Activated T-helper 1 cell treated with anti-CD3 and anti-CD28 coated beads, Interleukin-2, amount 50 U/mL, for 16 hours (primary cell): ENCODE measurements at places on chromosomes 6 and 20.

GRCh38 chr6:130756824-130757223, 70.4 kb upstream of the SMLR1 start:
- DNase-seq: no peak

DNA sequence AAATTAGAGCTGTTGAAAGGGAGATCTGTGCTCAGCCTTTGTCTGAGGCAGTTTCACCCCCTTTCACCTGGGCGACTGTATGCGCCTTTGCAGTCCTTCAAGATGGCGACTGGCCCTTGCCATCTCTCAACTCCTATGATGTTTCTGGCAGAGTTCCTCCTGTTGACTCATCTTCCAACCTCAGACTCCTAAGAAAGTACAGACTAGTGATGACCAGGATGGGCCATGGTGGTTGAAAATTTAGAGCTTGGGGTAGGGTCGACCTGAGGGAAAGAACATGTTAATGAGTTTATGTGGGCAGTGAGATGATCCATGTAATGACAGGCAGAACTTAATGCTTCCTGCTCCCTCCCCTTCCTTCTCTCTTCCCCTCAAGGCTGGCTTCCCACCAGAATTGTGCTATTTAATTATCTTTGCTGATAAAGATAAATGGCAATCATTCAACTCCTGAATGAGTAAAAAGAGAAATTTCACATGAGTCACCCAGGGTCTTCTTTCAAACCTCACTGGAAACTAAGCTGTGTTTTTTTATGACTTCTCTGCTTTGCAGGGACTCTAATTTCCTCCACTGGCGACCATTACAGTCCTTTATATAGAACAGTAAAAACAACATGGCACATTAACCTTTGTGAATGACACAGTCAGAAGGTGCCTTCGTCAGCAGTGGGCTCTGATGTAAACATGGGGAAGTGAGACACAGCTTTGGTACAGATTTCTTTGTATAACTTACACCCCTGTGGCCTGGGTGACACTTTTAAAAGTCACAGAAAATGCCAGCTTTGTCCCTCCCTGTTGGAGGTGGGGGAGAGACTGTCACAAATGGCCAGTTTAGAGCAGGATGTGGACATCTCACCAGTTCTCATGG, 103.5 kb downstream of the SCP2D1 start:
- DNase-seq: no peak

DNA sequence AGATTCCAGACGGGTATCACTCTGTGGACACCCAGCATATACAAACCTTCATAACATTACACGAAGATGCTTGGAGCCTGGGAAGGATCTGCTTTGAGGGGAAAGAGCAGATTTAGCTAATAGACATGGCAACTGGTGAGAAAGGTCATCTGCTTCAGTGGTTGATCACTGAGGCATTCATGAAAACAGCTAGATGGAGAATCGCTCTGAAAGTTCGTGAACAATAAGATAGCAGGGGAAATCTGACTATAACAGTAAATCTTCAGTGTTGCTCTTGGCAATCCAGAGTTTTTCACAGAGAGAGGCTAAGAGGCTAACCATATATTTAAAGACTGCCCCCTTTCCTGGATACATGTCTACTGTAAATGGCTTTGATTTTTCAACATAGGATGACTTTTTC, 245.3 kb downstream of the FARS2 start:
- DNase-seq: no peak

DNA sequence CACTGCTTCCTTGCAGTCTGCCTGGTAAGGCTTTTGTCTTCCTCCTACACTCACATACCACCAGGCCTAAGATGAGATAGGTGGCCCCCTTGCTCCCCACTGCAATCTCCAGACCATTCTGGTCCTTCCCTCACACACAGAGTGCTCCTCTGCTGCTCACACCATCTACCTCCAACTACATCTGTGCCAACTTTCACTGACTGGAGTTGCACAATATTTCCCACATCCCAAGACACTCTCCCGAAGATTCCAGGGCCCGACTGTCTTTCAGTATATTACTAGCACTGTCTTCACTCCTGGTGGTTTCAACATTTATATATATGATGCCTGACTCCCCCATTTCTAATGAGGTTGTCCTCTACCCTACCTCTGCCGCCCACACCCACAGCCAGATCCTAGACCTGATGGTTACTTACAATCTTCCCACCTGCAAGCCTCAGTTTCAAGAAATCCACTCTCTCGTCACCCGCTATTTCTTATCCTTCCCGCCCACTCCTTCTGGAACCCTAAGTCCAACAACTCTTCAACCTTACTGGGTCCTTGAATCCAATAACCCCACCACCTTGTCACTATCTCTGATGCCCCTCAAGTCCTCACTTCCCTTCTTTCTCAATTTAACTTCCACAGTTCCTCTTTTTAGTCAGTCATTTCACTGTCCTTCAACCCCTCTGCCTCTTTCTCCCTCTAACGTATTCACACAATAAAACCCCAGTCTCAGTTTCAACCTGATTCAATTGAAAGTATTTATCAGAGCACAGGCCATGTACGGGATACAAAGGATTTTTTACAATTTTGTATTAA, 21.6 kb downstream of the RALGAPA2 start:
- DNase-seq: no peak

- DNase-seq: no peak
Observed at GRCh38 chr20:19288061-19288460, 75.6 kb downstream of the SLC24A3 start.

DNA sequence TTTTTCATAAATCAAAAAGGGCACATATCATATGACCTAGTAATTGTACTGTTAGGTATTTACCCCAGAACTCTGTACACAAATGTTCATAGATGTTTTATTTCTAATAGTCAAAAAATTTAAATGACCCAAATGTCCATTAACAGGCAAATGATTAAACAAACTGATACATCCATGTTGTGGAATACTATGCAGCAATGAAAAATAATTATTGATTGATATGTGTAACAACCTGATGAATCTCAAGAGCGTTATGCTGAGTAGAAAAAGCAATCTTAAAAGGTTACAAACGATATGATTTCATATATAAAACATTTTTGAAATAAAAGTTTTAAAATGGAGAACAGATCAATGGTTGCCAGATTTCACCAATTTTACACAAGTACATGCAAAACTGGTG, 18.1 kb downstream of the HTR1B start:
- DNase-seq: no peak

DNA sequence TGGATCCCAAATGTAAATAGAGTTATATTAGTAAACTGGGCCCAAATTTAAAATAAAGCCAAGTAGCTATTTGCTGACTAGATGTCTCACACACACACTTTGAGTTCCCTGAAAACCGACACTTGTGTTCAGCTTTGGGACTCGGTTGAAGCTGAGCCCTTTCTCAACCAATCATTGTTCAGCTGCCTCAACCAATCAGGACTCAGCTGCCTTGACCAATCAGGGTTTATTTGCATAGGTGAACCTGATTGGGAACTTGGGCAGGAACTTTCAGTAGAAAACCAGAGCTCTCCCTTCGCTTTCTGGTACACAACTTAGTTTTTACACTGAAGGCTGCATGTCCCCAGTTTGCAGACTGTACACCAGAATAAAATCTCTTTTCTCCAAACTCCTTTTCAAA, 301.7 kb downstream of the FOXA2 start:
- no peak for DNase-seq

- DNase-seq: no peak
Observed at GRCh38 chr6:121879149-121879548, 443.7 kb downstream of the GJA1 start.

GRCh38 chr6:14986370-14986769, 259.5 kb upstream of the JARID2 start:
- DNase-seq: no peak

DNA sequence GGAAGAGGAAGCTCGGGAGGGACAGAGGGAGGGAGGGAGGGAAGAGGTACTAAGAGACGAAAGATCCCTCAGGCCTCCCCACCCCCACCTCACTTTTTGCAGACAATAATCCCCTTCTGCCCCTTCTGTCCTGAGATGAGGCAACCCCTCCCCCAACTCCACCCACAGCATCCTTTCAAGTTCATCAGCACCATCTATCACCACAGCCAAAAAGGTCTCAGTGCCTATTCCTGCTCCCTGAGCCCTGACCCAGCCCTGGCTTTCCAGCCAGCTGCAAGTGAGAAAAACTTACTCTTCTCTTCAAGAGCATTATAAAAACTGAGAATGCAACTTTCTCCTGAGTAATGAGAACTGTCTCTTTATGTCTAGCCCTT, 133.2 kb upstream of the LRFN2 start:
- no peak for DNase-seq

DNA sequence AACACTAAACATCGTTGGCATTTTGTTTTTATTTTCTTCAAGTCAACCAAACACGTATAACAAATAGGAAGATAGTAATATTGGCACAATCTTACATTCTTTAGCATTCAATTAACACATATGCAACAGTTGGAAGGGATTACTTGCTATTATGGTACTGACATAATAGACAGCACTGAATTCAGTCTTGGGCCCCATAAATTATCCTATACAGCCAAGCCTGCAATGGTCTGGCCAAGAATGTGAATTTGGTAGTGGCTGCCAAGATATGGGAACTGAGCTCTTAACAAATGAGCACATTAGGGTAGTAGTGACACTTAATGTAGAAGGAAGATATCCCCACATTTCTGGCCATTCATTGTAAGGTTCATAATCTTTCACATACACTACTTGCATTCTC, 44.8 kb upstream of the ARHGAP18 start:
- DNase-seq: no peak

- DNase-seq: no peak
Observed at GRCh38 chr6:21073318-21073839, 520.2 kb upstream of the SOX4 start.
